ENCODE measurements at places on chromosomes 2 and 18.

- DNase-seq = no peak
These were observed 12.3 kb downstream of the CRIM1 start for GRCh38 chr2:36367895-36368353.

- DNase-seq = no peak
These were observed 13.4 kb upstream of the RPL37A start for GRCh38 chr2:216485237-216485636.

DNA sequence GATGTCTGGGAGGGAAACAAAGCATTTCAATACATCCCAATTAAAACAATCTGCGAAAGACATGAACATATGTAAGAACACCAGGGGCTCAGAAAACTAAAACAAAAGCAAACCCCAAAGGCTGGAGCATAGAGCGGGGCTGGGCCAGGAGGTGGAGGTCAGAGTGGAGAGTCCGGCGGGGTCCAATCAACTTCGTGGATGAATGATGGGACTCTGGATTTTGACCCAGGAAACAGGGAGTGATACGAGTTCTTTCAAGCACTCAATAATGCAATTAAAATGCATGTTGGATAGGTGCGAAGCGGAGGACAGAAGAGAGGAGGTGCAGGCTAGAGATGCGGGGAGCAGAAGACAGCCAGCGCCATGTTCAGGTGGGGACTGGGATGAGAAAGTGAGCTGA lies 200.7 kb upstream of the PXDN start:
- no peak for DNase-seq

- peak; percentile 49 for DNase-seq
These were observed 1.6 kb downstream of the WDFY1 start for GRCh38 chr2:223943561-223944008.

- DNase-seq = no peak
These were observed 231.1 kb upstream of the ZNF804A start for GRCh38 chr2:184367211-184367610.

GRCh38 chr18:295756-296490 lies 28.1 kb upstream of the THOC1 start:
- no peak for DNase-seq

Measured in left cardiac atrium (tissue), 4 donors.